ENCODE measurements at places on chromosomes 11 and 22.

- no peak for DNase-seq
Measured at GRCh38 chr22:22144858-22145257, 99.7 kb upstream of the VPREB1 start.

DNA sequence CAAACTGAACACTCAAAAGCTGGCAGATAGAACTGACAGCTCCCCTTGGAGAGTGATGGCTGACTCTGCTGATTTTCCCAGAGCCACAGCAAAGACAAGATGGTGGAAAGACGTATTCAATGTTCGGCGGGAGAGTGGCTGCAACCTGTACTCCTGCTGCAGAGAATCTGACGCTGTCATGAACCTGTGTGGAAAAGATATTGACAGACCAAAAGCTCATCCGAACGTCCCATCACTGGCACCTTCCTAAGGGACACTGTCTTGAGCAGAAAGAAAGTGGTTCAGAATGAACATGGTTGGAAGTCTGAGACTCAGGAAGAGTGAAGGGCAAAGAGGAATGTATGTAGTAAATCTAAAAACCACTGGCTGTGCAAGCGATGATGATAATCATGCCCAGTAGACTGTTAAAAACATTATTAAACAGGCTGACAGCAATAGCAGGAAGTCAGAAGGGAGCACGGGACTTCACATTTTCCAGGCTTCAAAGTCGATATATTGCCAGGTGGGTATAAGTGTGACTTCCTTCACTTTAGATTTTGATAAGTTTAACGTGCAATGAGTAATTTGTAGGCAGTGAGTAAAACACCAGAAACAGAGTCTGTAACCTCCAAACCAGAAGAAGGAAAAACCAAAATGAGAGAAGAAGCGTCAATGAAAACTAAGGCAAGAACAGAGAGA, 6.2 kb upstream of the IL17REL start:
- no peak for DNase-seq

- no peak for DNase-seq
Measured at GRCh38 chr11:79436919-79437277, 3.9 kb downstream of the TENM4 start.

DNA sequence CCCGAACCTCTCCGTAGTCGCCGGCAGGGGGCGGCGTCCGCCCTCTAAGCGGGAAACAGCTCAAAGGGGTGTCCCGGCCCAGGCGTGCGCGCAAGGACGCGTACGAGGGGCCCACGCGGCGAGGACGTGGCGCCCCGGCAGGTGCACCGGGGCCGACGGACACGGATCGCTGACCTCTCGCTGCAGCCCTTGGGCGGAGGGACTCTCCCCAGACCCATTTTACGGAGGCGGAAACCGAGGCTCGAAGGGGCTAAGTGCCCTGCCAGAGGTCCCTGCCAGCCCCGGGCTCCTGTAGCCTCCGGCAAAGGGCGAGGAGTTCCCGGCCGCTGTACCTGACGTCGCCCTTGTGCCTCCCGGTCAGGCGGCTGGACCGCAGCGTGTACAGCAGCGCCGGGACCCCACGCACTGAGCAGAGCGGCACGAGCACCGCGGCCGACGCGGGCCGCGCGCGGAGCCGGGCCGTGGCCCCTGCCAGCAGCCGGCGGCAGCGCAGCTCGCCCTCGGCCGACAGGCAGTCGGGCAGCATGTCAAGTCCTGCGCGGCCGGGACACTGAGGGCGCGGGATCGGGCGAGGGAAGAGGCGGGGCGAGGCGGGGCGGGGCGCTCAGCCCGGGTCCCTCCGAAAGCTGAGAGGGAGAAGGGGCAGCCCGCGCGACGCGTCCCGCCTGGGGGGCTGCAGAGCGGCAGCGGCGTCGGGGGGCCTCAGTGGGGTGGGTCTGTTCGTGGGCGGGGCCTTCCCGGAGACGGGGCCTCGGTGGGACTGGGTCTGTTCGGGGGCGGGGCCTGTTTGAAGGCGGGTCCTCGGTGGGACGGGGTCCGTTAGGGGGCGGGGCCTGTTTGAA, at the start of gene NUDT8:
Gene NUDT8, minus strand, starts transcription at position 552 of the 842 bp plus-strand sequence. Its CDS starts 26 bp downstream, at position 526.
- DNase-seq: peak; percentile 79

- no peak for DNase-seq
Measured at GRCh38 chr22:42697542-42698013, 23.1 kb downstream of the A4GALT start.

DNA sequence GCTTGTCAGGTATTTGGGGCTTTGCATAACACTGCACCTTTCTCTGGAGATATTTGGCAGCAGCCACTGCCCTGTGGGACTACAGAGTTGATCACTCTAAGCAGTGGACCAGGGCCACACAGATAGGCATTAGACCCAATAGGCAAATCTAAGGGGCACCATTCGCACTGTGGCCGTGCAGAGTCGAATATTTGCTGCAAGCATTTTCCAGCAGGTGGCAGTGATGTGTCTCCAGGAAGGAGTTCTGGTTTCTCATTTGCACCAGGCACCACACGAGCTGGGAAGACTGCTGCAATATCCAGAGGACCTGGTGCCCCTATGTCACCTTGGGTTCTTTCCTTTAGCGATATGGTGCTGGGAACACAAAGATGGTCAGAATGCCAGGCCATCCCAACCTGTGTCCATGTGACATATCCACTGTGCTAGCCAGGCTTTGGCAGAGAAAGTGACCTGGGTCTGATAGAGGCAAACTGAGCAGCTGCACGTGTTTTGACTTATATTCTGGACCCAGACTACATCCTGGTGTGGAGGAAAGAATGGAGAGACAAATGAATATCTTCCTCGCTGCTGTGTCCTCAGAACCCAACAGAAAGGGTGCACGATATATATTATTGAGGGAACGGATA, 318.7 kb downstream of the BUD13 start:
- no peak for DNase-seq

DNA sequence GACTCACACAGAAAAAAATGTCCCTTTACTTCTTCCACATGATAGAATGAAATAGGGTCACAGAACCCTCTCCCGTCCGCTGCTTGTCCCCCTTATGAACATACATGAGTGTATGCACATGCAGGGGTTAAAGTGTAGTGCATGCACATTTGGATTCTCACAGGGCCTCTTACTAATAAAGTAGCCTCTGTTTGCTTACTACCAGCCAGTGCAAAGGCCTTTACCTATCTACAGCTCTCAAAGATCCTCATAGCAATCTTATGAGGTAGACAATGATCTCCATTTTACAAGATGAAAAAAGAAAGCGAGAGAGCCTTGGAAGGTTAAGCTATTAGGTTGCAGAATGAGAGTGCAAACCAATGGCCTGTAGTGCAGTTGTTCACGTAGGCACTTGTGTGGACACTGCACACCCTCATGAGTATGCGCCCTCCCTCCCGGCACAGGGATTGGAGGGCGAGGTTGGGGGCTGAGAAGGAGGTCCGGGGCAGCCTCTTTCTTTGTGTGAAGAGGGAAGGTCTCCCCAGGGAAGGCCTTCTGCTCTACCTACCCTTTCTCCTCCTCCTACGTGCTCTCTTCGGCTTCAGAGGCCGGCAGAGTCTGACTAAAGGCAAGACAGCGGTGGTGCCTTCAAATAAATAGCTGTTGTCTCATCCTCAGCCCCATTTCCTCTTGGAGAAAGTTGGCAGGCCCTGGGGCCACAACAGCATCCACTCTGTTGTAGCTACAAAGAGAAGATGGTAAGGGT, 91.3 kb downstream of the CEP164 start:
- no peak for DNase-seq

DNA sequence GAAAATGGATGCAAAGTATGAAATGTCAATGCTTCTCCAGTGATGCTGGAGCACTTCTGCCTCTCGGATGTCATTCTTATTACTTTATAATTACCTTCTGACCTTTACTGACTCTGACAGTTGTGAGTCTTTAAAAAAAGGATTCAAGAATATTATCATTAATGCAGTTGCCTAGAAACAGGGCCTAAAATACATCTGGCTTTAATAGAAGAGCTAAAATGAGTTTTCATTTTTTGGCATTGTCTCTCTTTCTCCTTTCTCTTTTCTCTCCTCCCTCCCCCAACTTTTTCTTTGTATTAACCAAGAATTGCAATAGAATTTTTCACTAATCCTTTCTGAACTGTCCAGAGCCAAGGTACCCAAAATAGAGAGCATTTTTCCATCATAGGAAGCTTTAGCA, 45.9 kb downstream of the FDX1 start:
- no peak for DNase-seq

GRCh38 chr11:44316659-44317240, 6.8 kb upstream of the ALX4 start:
- no peak for DNase-seq

GRCh38 chr11:102497061-102497460, 33.5 kb downstream of the MMP7 start:
- no peak for DNase-seq

DNA sequence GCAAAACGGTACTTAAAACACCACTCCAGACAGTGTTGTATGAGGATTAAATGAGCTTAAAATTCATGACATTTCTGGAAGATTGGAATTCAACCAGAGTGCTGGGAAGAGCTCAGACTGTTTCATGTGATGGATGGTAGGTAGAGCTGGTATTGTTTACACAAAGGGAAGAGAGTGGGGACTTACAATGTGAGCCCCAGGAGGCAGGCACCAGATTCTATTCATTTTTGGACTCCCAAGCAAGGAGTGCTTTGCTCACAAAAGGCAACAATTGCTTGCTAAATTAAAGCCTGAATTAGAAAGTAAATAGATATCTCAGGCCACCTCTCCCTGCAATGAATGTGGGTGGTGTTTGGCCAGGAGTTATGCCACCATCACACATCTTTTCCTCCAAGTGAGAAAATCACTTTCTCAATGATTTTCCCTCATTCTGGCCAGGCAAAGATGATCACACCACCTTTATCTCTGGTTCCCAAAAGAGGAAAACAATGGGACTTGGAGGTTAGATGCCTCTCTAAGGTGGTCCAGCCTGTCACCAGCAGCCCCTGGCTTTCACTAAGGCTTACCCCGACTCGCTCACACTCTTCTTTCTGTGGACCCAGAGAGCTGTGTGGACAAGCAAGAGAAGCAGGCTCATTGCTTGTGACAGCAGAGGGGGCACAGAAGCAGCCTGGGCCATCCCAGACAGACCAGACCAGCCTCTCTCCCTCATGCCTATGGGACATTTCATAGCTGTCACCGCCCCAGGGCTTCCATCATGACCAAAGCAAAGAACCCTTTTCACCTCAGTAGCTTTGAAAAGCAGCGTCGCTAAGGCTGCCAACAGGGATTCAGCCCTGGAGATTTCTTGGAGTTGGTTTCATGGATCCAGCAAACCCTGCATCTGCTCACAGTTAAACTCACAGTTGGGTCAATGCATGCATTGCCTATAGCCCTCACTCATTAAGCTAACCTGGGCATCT, 63.5 kb upstream of the DRD2 start:
- DNase-seq: no peak

- DNase-seq: peak; percentile 95
Measured at GRCh38 chr11:777288-778255, at the start of gene GATD1. Gene GATD1, minus strand, starts transcription at chr11:777487. Its CDS starts 25 bp downstream, at chr11:777462.

DNA sequence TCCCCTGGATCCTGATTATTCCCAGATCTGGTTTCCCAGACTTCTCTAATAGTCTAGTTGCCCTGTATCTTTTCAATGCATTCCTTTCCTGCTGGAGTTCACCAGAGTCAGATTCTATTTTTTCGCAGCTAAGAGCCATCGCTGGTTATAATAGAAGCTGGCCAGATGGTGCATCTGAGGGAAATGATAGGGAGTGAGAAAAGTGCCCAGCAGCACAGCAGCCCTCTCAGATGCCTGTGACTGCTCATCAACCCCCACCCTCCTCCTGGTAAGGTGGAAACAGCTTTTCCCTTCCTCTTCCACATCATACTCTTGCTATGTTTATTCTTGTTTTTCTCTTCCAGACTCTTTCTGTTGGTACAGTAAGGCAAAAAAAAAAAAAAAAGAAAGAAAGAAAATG, 12.8 kb downstream of the OR8A1 start:
- no peak for DNase-seq

DNA sequence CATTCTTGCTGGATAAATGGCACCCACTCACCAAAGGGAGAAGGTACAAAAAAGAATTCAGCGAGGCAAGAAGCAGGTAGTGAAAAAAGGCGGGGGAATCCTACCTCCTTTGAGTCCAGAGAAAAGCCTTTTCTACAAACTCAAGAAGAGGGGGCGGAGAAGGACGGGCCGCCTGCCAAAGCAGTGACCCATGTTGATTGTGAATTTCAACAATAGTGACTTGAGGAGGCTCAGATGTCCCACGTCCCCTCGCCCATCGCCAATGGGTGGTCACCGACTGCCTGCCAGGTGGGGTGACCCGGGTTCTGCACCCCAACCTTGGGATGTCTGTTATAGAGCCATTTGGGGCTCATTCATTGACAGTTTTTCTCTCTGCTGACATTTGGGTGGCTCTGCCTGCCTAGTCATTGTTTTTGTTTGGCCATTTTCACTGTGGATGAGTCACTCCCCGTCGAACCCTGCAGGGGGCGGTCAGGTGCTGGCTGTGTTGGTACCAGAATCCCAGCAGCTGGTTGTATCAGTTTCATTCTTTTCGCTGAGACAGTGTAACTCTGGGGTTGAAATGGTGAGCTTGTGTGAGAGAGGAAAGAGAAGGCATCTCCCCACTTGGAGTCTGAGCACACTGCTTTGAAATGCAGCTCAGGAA, 163.4 kb upstream of the NCAM1 start:
- DNase-seq: peak; percentile 24

GRCh38 chr22:49111085-49111484, 716.6 kb downstream of the BRD1 start:
- DNase-seq: no peak

GRCh38 chr11:112404112-112404511, 143.5 kb upstream of the PLET1 start:
- no peak for DNase-seq

DNA sequence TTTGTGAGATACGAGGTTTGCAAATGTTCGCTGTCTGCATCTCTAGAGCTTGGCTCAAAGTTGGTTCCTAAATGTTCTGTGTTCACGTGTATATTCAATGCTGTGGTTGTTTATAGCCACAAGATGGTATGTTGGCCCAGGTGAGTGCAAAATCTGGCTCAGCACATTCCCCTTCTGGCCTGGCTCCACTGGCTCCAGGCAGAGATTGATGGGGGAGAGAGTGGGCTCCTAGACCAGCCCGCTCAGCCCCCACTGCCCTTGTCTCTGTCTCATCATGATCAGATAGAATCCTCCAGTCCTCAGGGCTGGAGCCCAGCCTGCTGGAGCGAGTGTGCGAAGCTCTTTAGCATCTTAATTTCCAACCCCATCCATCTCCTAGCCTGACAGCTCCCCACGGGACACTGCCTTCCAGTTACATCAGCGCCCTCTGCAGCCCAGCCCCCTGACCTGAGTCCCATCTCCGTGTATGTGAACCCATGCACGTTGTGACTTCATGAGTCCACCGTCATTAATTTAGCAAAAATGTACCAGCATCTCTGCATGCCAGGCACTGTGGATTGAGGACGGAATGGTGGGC, 2.0 kb downstream of the P2RX3 start:
- DNase-seq: no peak

DNA sequence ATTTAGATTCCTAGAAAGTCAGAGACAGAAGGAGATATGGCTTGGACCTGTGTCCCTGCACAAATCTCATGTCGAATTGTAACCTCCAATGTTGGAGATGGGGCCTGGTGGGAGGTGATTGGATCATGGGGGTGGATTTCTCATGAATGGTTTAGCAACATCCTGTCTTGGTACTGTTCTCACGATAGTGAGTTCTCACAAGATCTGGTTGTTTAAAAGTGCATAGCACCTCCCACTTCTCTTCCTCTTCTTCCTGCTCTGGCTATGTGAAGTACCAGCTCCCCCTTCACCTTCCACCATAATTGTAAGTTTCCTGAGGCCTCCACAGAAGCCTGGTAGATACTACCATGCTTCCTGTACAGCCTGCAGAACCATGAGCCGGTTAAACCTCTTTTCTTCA, 27.6 kb upstream of the PAMR1 start:
- no peak for DNase-seq

- DNase-seq: no peak
Measured at GRCh38 chr11:134482865-134483264, 70.8 kb upstream of the B3GAT1 start.

- no peak for DNase-seq
Measured at GRCh38 chr11:91258876-91259275, 965.7 kb upstream of the FAT3 start.
